ENCODE measurements at places on chromosomes 13 and 19.

- DNase-seq, result no peak
These were observed 69.5 kb downstream of the DACH1 start for GRCh38 chr13:71797517-71797916.

DNA sequence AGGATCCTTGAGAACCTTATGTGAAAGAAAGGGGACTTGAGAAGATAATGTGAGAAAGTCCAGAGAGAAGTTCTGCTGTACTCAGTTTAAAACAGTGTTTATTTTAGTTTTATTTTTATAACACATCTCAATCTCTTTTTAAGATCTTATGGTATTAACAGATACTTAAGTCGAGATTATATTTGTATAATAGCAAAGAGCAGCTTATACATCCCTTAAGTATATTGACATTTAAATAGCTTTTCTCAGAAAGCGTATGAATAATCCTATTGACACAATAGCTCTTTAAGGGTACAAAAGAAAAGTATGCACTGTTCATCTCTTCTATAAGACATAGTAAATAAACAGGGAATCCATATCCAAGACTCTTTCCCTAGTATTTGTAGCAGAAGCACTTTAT, 42.2 kb downstream of the TDRD3 start:
- no peak for DNase-seq

DNA sequence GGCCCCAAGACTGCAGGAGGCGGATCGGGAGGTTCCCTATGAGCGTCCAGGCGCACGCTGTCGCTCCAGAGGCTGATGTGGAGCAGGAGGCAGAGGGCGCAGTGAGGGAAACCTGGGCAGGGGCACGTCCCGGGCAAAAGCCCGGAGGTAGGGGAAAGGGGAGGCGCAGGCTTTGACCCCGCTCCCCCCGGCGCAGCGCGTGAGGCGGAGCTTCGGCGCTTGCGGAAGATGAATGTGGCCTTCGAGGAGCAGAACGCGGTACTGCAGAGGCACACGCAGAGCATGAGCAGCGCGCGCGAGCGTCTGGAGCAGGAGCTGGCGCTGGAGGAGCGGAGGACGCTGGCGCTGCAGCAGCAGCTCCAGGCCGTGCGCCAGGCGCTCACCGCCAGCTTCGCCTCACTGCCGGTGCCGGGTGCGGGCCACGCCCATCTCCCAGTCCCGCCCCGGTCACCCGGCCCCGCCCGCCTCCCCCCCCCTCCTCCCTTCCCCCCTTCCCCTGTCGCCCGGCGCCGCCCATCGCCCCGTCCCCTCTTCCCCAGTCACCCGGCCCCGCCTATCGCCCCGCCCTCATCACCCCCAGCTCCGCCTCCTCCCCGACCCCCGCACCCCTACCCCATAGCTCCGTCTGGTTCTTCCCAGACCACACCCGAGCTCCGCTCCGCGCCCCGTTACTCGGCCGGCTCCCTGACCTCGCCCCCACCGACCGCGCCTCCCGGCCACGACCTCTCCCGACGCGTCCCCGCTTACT, 4.1 kb downstream of the HMG20B start:
- no peak for DNase-seq

GRCh38 chr13:74191410-74191809, 57.2 kb upstream of the KLF12 start:
- DNase-seq, result no peak

- no peak for DNase-seq
These were observed 2.6 kb downstream of the AP1M1 start for GRCh38 chr19:16200038-16201010.

DNA sequence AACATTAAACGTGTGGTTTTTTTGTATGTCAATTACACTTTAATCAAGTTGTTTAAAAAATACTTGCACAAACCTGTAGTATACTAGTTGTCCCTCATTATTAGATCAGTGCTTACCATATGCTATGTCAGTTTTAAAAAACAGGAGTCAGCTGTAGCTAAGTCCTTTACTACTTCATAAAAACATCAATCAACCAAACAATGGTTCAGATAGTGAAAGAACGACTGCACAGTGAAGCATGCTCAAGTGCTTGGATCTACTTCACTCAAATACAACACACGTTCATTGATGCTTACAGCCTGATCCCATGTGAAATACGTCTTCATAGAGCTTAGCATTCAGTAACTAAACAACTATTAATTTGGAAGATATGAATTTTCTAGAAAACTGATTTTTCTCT, 225.0 kb downstream of the FGF14 start:
- DNase-seq, result no peak

GRCh38 chr19:21568816-21569493, 63.6 kb downstream of the ZNF429 start:
- no peak for DNase-seq

- DNase-seq, result no peak
These were observed 16.9 kb upstream of the AP1M2 start for GRCh38 chr19:10603873-10604459.

Data from esophagus squamous epithelium (tissue), 5 donors.